Coronary artery (tissue), 2 donors: ENCODE measurements at places on chromosomes 11 and 22.

DNA sequence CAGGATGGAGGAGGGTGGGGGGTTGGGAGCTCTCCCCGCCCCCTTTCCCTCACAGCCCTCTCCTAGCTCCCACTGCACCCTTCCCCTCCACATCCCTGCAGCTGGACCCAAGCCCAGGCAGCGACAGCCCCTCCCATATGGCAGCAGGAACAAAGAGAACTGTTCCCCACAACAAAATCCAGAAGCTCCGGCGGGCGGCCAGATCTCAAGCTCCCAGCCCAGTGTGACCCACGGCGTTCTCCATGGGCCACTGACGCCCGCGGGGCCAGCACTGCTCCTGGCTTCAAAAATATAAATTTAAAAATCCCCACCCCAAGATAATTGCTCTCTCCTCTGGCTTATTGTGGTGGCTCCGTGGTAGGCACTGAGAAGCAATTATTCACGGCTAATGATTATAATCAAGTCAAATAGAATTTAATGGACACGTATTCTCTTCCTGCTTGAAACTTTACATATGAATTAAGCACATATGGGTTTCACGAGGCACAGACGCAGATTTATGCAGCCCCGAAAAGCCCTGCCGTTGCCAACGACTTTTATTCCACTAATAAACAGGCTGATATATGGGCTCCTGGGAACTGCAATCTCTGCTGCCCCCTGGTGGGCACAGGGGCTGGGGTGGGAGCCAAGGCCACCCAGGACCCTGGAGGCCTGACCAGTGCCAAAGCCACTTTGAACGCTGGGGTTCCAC lies 17.5 kb downstream of the MACROD1 start:
- no peak for DNase-seq

- DNase-seq = no peak
These were observed 31.7 kb upstream of the GRAMD4 start for GRCh38 chr22:46588279-46589140.

DNA sequence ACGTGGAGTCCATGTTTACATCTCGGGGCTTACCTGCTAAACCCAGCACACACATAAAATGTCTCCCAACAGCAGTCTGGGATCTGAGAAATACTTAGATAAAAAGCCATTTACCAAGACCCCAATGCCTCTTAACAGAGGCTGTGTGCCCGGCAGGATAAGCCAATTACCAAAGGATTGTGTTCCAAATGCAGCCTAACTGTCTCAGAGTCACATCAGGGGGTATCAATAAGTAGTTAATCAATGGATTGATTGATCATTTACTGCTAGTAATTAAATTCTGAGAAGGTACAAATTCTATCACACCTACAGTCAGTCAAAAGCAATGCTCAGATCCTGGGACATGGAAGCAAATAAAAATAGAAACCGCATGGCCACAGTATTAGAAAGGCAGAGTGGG lies 125.6 kb downstream of the DSCAML1 start:
- no peak for DNase-seq

- no peak for DNase-seq
These were observed 3.6 kb downstream of the MYBPC3 start for GRCh38 chr11:47348859-47349258.

GRCh38 chr11:82869657-82870056 lies 30.6 kb downstream of the PRCP start:
- no peak for DNase-seq

GRCh38 chr11:132564091-132564885 lies 968.0 kb downstream of the OPCML start:
- DNase-seq = no peak

GRCh38 chr22:24247011-24247507 lies 2.2 kb upstream of the GGT5 start:
- DNase-seq = peak; percentile 85

DNA sequence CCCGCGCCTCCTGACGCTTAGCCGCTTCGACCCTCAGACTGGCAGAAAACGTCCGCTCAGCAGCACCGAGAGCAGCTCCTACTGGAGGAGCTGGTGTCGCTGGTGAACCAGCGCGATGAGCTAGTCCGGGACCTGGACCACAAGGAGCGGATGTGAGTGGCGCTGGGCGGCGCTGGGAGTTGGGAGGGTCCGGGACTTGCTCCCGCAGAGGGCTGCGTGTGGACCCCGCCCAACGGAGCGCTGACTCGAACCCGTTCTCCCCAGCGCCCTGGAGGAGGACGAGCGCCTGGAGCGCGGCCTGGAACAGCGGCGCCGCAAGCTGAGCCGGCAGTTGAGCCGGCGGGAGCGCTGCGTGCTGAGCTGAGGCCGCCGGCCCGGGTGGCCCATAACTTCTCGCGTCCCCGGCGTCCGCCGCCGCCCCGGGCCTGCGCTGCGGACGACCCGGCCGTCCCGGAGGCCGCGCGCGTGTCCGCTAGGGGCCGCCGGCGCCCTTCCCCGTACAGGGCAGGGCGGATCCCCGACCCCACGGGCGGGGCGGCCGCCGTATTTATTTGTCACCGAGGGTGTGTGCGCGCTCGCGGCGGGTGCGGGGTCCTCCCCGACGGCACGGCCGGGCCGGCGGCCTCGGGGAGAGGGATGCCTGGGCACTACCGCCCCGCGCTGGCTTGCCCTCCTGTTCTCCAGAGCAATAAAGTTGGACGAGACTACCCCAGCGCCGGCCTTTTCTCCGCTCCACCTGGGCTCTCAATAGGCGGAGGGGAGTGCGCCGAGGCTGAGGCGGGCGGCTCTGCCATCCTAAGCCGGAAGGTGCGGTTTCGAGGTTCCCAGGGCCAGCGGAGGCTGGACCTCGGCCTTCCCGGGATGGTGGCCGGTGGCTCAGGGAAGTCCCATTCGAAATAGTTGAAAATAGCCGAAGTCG lies 3.4 kb downstream of the KCNK7 start:
- DNase-seq = no peak

DNA sequence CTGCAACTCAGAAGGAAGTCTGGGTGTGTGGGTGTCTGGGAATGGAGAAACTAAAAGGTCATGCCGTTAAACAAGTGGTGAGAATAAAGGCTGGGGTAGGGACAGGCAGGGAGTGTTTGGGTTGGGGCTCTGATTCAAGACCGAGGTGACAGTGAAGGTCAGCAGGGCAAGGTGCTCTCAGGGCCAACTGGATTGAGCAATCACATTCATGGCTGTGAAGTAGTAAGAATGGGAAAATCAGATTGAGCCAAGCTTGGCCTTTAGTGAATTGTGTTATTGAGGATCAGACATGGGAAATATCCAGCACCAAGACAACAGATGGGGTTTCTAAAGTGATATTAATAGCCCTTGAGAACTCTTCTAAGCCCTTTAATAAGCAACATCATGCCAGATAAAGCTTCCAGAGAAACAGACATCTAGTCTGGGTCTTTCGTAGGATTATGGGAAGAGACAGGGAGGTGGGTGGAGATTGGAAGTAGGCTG lies 24.3 kb downstream of the SCN3B start:
- no peak for DNase-seq

- DNase-seq = peak; percentile 78
These were observed 44.5 kb downstream of the FEZ1 start for GRCh38 chr11:125451400-125452124.

- no peak for DNase-seq
These were observed 45.6 kb downstream of the PTPRJ start for GRCh38 chr11:48025984-48026340.

DNA sequence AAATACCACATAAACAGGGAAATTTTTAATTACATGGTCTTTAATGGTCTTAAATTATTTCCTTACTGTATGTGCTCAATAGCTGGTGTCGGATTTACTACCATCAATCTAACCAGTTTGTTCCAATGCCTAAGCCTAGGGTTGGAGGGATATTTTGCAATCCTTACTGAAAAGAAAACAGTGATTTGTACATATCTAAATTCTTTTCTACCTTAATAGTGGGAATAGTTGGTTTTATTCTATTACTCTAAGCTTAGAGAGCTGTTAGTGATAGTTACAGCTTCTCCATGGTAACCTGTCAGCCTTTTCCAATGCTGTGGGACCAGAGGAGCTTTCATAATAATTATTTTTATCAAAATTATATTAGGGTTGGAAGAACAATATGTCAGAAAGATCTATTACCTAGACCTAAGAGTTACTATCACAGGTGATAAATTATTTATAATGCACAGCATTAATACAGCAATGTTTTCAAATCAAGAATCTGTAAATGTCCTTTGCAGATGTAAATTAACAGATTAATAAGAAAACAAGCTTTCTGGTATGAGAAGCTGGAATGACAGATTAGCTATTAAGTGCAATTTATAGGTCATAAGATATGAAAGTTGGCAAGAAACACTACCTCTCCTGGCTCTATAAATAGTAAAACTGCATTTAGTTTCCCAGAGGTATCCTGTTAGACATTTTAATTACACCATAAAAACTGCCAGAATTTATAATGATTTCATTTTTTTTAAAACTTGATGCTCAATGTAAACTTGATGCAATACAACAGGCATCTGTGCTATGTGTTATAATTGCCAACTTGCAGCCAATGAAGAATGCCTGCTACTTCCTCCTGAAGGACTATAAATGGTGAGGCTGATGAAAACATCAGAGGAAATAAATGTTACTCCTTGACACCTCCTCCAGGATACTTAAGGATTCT lies 262.0 kb upstream of the PITPNB start:
- no peak for DNase-seq

DNA sequence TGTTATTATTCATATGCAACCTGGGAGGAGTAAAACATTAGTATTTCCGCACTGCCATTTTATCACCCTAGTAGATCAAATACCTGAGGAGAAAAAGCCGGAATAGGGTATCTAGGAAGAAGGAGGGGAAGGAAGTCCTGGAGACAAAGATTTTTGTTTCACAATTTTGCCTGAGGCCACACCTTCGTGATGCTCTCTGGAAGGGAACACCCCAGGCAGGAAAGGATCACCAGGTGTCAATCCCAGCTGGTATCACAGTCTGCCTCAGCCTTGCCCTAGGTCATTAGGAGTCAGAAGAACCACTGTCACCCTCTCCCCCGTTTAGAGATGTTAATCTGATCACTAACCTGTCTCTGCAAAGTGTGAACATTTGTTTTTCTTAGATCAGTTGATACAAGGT lies 35.4 kb upstream of the IGSF9B start:
- DNase-seq = no peak

DNA sequence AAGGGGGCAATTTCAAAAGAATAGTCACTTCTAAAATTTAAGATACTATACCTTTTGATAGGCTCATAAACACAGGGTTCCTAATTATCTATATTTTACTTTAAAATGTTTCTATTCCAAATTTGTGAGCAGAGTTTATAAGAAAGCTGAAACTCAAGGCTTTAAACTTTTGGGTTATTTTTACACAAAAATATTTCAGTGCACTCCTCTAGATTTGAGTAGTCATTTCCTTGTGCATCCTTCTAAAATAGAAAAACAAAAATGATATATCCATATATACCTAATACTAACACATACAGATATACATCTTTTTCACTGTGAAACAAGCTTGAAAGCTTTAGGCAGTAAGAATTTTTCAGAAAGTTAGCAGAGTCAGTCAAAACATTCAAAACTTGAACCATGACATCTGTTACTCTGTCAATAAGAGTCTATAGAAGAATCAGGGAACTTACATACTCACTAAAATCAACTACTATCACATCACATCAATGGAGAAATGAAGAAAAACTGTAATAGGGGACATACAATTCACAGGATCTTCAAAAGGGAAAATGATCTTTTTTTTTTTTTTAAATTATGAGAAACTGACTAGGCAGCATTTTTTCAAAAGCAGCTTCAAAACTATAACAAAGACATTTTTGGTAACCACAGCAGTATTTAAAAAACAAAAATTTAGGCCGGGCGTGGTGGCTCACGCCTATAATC lies 5.1 kb downstream of the PHF21A start:
- DNase-seq = no peak

GRCh38 chr11:46896719-46897406 lies 21.5 kb downstream of the LRP4 start:
- no peak for DNase-seq

- no peak for DNase-seq
These were observed 15.8 kb downstream of the UPB1 start for GRCh38 chr22:24510637-24511625.

GRCh38 chr11:112503410-112503809 lies 242.8 kb upstream of the PLET1 start:
- no peak for DNase-seq

- no peak for DNase-seq
These were observed 277.5 kb downstream of the TMEM135 start for GRCh38 chr11:87315229-87315628.

GRCh38 chr22:49676230-49676629 lies 151.4 kb downstream of the BRD1 start:
- DNase-seq = no peak
